Immature natural killer cell (primary cell): ENCODE measurements at places on chromosomes 7 and 10. TPM values are rescaled to one million over a fixed set of nuclear protein-coding genes. Genes with fewer than 3 reads are reported as not detected.
A peak's percentile ranks its signal among the peaks of the same experiment; 100 is the strongest.

DNA sequence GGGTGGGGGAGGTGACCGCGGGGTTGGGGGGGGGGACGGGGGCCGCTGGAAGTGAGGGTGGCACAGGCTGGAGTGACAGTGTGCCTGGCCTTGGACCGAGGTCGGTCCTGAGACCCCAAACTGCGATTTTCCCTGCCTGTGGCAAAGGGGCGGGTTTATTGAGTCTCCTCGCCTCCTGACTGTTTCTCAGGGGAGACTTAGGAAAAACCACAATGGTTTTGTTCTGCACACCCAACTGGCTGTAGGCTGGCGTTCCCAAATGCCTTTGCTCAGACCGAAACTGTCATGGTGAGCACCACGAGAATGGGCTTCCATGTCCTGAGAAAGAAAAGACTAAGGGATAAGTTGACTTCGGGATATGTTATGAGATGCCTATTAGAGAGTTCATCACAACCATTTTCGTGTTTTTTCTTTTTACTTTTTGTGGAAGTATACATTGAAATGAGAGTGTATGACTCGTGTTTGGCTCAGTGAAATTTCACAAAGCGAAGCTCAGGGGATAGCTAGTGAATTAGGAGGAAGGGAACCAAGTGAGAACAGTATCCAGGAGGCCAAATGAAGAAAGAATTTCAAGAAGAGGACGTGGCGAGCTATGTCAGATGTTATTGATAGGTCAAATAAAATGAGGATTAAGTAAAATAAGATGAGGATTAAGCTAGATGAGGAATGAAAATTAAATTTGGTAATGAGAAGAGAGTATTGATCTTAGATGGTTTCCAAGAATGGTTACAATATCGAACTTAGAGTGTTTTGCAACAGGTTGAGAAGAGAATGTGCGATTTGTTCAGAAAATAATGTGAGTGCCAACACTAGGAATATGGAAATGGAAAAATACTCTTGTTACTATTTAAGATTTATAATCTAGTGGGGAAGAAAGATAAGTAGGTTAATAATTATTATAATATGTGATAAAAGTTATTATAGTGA, 918 bp downstream of the NET1 start:
- DNase-seq = no peak

DNA sequence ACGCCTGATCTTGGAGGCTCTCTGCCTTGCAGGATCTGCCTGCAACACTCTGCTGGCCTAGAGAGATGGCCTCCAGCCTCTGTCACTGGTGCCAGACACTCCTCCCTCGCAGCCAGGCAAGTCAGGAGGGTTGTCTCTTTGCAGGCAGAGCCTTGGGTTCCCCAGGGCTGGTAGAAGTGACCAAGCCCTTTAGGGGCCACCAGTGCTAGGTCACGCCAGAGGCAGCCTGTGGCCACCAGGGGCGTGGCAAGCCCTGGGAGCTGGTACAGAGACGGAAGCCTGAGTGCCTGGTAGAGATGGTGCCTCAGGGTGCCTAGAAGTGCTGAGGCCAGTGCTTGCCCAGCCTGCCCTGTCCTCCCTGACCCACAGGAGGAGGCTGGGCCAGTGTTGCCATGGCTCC, 9.1 kb downstream of the ADCYAP1R1 start:
- no peak for DNase-seq

DNA sequence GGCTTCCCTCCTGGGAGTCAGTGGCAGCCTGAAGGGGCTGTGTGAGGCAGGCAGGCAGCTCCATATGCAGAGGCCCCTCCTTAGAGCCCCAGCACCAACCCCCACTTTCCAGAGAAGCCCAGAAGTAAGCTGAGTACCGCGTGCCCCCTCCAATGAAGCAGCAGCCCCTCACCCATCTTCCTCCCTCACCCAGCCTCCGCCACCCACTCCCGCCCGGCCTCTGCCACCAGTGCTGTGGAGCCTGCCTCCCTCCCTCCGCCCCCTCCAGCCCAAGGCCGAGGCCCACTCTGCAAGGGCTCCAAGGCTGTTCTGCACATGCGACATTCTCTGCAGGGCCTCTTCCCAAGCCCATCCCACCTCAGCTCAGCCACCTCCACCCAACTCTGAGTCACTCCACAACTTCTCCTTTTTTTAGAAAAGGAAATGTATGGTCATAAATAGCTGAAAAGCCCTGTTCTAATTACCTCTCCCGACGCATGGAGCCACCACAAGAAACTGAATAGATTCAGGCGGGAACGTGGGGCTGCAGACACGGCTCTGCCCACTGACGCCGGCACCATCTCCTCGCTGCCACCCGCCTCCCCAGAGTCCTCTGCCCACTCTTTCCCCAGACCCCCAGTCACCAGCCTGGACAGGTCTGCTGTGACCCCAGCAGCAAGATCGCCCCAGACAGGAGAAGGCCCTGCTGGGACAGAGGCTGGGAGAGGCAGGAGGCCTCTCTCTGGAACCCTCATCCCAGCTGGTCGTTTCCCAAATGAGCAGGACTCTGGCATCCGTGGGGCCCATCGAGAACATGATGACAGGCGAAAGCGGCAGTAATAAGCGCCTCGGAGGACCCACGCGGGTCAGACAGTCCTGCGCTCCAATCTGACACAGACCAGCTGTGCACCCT, 213.9 kb downstream of the MAD1L1 start:
- no peak for DNase-seq

- no peak for DNase-seq
These were observed 9.5 kb downstream of the LIPK start for GRCh38 chr10:88715517-88715916.

- no peak for DNase-seq
These were observed 9.7 kb downstream of the CACUL1 start for GRCh38 chr10:118745056-118745455.

Gene TEX47
- polyA plus RNA-seq = not detected

Gene BRI3
- 17.2 TPM for polyA plus RNA-seq

Gene NEUROD6
- not detected for polyA plus RNA-seq

- peak; percentile 69 for DNase-seq
These were observed 84.0 kb downstream of the GSAP start for GRCh38 chr7:77331938-77332695.

Gene PARD3
- not detected for polyA plus RNA-seq

Gene DPP6
- not detected for polyA plus RNA-seq
